ENCODE measurements at places on chromosomes 1 and 21.

DNA sequence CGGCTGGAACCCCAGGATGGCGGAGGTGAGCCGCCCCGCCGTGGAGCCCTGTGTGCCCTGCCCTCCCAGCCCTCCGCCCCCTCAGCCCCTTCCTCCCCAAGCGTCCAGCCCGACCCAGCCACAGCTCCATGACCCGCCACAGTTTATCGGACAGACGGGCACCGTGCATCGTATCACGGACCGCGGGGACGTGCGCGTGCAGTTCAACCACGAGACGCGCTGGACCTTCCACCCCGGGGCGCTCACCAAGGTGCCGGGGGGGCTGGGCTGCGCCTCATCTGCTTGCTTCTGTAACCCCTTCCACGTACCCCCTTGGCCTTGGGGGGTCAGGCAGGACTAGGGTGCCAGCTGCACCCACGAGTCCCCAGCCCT, 6.6 kb upstream of the MMP23B start:
- DNase-seq: no peak

DNA sequence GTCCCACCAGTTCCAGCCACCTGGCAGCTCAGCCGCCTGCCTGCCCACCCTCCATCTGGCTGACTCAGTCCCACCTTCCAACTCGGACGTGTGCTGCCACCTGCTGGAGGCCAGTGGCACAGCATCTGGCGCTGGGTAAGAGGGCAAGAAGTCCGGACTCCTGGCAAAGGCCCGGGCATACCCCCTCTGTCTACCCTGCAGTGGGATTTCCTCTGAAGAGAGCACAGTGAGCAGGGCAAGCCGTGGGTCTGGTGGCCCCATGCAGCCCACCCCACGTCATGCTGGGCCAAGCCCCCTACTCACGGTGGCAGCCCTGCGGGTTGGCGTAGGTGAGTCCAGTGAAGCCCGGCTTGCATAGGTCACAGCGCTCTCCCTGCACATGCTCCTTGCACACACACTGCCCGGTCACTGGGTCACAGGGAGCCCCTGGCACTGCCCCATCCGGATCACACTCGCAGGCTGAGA, 24.5 kb downstream of the LAMB3 start:
- DNase-seq: peak; percentile 78

DNA sequence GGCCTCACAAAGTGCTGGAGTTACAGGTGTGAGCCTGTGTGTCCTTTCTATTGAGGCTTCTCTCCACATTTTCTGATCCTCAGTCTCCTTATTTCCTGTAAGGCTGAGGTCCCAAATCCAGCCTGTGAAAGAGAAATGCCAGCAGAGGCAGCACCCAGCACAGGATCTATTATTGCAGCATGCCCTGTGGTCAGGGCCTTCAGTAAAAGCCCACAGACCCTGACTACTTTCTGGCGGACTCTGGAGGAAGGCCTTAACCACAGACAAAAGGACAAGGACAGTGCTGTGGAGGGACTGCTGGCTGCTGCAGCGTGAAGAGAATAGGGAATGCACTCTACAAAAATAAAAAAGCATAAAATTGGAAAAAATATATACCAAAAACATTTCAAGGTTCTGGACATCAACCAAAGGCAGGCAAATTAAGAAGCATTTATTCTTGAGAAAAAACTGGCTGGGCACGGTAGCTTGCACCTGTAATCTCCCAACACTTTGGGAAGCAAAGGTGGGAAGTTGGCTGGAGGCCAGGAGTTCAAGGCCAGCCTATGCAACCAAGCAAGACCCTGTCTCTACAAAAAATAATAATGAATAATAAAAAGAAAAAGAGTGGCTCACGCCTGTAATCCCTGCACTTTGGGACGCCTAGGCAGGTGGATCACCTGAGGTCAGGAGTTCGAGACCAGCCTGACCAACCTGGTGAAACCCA, 9.4 kb upstream of the PGD start:
- no peak for DNase-seq

GRCh38 chr1:30762930-30763650, 5.5 kb upstream of the LAPTM5 start:
- DNase-seq: no peak

DNA sequence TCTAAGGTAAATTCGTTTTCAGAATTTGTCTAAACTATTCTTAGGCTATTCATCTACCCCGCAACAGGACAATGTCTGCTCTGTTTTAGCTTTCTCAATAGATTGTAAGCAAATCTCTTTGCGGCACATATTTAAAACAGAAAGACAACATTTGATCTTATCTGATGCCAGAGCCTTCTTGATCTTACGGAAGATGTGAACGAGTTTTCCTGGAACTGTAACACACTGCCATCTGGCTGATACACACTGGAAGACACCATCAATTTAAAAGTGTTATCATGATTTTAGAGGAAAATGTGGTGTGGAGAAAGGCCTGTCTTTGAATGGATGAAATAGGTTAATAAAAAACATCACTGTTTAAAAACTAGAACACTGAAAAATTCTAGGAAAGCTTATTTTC, 36.1 kb downstream of the COA6 start:
- no peak for DNase-seq

GRCh38 chr1:162020150-162020549, 3.5 kb downstream of the OLFML2B start:
- no peak for DNase-seq

DNA sequence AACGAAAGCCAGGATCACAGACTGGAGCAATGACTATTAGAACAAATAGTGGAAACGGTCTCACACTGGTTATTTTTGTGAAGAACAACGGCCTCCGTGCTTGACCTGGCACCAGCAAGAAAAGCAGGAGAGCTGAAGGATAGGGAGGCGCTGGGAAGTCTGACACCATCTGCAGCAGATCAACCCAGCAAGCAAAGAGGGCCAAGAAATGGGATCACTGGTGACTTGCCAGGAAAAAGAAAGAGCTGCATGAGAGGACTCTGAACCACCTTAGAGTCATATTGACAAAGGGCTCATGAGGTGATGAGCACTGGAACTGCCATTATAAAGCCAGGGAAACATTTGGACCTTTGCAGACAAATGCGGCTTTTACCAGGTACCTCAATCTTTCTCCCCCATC, 25.0 kb downstream of the MTOR start:
- no peak for DNase-seq

DNA sequence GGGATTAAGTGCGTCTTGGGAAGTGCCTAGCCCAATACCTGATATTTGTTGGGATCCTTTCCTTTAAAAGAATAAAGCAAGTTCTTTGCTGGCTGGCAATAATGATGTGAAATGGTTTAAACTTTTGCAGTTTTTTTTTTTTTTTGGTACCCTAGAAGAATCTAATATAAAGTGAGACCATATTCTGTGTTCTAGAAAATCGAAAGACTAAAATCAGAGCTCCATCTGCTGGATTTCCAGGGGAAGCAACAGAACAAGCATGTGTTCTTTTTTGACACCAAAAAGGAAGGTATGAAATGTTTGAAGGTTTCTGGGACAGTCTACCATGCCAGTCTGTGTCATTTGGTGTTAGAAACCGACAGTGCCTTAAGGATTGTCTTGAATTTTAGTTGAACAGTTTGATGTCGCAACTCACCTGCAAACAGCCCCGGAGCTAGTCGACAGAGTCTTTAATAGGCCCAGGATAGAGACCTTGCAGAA, 6.4 kb downstream of the UTP11 start:
- DNase-seq: no peak

DNA sequence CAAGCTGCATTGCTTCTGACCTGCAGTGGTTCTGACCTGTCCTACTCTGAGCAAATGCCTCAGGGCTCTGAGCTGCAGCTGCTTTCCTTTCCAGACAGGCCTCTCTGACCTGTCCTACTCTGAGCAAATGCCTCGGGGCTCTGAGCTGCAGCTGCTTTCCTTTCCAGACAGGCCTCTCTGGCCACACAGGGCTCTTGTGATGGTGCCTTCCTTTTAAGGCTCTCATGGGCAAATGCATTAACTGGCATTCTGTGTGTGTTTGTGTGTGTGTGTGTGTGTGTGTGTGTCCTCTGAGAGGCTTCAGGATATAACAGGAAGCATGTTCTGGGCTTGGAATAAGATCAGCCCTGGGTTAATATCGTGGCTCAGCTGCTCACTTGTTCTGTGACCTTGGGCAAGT, 131.3 kb downstream of the NTPCR start:
- DNase-seq: no peak
